ENCODE measurements at places on chromosomes 12 and 14. TPM values are rescaled to one million over a fixed set of nuclear protein-coding genes. Genes with fewer than 3 reads are reported as not detected.

- no peak overlapping the region for H3K27ac ChIP-seq
- no peak for DNase-seq
- peaks cover 10% of the 10 kb centered on the region for H3K36me3 ChIP-seq
Observed at GRCh38 chr14:54529811-54530210, 20.1 kb downstream of the CGRRF1 start.

The ATP5F1B gene
- 382 TPM for total RNA-seq

DNA sequence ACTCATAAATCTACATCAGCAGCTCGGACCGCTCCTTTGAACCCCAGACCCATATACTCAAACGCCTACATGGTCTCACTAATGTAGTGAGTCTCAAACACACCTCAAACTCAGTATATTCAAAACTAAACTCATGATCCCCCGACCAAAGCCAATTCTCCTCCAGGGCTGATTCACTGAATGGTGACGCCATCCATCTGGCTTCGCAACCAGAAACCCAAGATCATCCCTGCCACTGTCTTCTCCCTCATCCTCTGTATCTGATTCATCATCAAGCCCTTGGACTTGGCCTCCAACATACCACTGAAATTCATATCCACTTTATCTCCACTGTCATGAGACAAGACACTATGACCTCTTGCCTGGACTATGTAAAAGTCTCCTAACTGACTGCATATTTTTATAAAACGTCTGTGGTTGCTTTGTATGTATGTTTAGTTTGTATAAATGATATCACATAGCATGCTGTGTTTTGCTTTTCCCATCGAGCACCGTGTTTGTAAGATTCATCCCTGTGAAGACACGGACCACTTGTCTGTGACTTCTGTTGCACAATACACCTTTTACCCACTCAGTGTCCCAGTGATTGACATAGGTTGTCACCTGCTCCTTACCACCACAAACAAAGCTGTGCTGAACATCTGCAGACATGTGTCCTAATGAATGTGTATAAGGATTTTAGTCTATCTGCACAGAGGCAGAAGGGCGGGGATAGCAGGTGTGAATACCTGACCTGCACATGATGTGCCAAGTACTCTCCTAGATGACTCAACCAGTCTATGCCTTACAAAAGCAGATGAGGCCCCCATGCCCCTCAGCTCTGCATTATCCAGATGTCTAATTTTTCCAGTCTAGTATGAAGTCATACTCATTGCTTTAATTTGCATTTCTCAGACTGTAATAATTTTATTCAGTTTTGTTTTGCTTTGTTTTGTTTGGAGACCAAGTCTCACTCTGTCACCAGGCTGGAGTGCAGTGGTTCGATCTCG lies 76.9 kb downstream of the VWF start:
- no peaks in the 10 kb centered on the region for H3K27me3 ChIP-seq
- no peak for DNase-seq
- H3K36me3 ChIP-seq = no peaks in the 10 kb centered on the region
- H3K4me1 ChIP-seq = peaks cover 5% of the 10 kb centered on the region
- H3K4me3 ChIP-seq = no peak overlapping the region
- H3K27ac ChIP-seq = no peak overlapping the region

- H3K36me3 ChIP-seq = no peaks in the 10 kb centered on the region
- H3K27ac ChIP-seq = no peak overlapping the region
- no peak for DNase-seq
- H3K4me1 ChIP-seq = no peaks in the 10 kb centered on the region
- H3K27me3 ChIP-seq = no peaks in the 10 kb centered on the region
- no peak overlapping the region for H3K4me3 ChIP-seq
Observed at GRCh38 chr14:60303745-60304144, 54.7 kb downstream of the PPM1A start.

- no peak overlapping the region for H3K4me3 ChIP-seq
- H3K4me1 ChIP-seq = peaks cover 26% of the 10 kb centered on the region
- H3K27me3 ChIP-seq = no peaks in the 10 kb centered on the region
Observed at GRCh38 chr14:53458368-53458814, 305.3 kb upstream of the DDHD1 start.

Measured in SJSA1 (cell line).